ENCODE measurements at places on chromosomes 2 and 18. TPM values are rescaled to one million over a fixed set of nuclear protein-coding genes. Genes with fewer than 3 reads are reported as not detected.

FOXI3 gene
- total RNA-seq, result not detected

OTOS gene
- total RNA-seq, result not detected

REEP1 gene
- 0.06 TPM for total RNA-seq

ADD2 gene
- total RNA-seq, result 0.47 TPM

SP9 gene
- not detected for total RNA-seq
